ENCODE measurements at places on chromosomes 4 and X.

GRCh38 chr4:7821245-7822136 is 118.2 kb downstream of the AFAP1 start:
- ATAC-seq, result no peak

DNA sequence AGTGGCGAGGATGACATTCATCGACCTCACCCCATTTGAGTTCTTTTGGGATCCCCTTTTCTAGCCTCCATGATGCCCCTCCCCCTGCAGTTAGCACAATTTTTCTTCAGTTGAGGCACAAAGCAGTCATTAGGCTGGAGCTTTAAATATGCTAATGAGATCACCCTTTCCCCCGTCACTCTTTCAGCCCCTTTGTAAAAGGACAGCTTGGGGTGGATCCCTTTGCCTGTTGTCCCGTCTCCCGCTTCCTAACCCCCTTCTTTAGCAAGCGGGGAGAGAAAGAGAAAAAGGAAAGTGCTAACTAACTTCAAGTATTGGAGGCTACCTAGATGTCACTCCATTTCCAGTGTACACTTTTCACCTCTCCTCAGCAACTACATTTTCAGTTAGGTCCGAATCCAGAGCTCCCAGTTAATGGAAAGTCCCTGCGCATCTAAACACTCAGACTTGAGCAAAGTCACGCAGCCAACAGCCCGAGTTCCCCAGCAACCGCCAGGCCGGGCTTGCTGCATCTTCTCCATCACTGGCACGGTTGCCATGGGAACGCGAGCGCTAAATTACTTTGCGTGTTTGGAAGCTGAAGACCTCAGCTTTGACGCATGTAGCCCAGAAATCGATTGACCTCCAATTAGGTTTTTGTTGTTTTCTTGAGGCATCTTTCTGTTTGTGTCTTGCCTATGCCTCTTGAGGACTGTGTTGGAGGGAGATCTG is 76.8 kb downstream of the RTL5 start:
- ATAC-seq, result no peak

DNA sequence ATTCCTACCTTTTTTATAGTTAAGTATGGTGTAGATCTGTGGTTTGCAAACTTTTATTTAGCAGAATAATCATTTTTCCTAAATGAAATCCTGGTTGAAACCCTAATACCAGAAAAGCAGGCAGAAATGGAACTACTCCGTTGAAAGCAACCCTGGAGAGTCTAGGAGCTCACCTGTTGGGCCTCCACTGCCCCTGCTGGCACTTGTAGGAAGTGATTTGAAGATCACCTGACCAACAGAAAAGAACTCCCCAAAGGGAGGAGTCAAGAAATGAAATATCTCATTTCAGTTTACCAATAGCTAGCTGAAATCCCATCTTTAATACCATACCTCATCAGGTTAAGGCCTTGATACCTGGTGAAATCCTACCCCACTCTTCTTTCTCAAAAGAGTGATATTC is 277.1 kb downstream of the KLHL13 start:
- ATAC-seq, result no peak

DNA sequence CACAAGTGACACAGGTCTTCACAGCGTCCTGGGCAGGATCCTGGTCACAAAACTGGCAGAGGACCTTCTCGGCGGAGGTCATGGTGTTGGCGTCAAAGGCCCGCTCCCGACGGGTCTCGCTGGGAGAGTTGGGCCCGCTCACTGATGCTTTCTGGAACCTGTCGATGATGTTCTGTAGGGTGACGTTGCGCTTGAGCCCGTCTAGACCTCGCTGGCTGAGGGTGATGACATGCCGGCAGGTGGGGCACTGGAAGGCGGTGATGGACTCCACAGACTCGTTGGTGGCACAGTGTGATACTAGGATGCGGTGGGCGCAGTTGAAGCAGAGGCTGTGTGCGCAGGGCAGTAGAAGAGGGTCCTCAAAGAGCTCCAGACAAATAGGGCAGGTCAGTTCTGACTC is 53.2 kb downstream of the MID1 start:
- no peak for ATAC-seq

GRCh38 chr4:159382856-159383561 is 280.1 kb downstream of the RAPGEF2 start:
- ATAC-seq, result no peak

DNA sequence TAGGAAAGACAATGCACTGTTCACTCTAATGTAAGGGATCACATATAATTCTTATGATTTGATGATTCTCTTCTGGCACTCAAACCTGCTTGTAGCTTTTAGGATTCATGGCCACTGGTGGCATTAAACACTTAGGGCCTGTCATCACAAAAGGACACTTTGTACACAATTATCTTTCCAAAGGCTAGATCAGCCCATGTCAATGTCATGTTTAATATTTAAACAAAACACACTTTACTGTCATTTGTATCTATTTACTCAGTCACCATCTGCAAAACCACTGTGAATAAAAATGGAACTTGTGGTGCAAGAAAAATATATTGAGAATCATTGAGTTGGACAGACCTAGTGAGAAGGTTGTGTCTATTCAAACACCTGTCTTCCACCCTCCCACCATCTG is 83.6 kb upstream of the TTC29 start:
- ATAC-seq, result no peak

DNA sequence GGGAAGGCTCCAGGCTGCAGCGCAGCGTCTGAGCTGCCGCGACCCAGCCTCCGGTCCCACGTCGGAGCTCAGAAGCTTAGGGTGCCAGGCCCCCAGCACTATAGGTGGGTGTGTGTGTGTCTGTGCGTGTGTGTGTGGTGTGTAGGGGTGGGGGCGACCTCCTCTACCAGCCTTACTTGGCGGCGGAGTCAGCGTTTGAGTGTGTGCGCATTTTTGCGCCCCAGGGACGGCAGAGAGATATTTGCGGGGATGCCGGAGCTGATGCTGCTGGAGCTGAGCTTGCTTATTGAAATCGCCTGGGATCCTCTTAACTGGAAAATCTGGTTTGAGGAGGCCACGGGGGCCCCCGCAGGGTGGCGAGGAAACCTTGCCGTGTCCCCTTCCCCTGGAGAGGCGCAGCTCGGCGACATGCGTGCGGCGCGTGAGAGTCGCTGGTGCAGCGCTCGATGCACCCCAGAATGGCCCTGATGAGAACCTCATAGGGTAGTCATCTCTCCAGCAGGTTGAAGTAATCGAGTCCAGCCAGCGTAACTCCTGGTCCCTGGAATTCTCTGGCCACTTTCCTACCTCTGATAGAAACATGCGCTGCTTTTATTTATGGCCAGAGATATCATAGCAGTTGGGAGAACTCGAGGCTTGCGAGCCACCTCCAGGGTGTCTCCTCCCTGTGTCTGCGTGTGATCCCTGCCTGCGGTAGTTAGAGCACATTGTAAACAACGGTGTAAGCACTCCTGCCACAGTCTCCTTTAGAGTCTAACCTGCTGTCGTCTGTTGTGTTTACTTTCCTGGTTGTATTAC is 2.7 kb downstream of the ADGRL3 start:
- ATAC-seq, result no peak

- ATAC-seq, result no peak
Observed at GRCh38 chr4:53478671-53479456, 101.4 kb downstream of the FIP1L1 start.

GRCh38 chr4:127829014-127829413 is 46.9 kb downstream of the HSPA4L start:
- ATAC-seq, result peak; percentile 80

DNA sequence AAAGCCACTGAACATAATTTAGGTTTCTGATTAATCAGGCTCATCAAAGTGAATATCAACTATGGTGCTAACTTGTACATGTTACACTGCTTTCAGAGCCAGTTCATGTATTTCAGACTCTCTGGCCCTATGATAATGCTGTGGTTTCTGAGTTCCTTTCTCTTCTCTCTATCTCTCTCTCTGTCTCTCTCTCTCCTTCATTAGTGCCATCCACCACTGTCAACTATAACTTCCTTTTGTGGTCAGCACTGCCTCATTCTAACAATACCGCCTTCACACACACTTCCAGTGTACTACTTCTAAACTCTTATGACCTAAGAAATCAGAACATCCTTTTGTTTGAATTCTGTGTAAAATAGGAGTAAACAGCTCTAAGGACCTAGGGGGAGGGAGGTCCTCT is 907.1 kb downstream of the RPA4 start:
- ATAC-seq, result no peak

- ATAC-seq, result no peak
Observed at GRCh38 chr4:3525532-3526430, 6.4 kb downstream of the LRPAP1 start.

DNA sequence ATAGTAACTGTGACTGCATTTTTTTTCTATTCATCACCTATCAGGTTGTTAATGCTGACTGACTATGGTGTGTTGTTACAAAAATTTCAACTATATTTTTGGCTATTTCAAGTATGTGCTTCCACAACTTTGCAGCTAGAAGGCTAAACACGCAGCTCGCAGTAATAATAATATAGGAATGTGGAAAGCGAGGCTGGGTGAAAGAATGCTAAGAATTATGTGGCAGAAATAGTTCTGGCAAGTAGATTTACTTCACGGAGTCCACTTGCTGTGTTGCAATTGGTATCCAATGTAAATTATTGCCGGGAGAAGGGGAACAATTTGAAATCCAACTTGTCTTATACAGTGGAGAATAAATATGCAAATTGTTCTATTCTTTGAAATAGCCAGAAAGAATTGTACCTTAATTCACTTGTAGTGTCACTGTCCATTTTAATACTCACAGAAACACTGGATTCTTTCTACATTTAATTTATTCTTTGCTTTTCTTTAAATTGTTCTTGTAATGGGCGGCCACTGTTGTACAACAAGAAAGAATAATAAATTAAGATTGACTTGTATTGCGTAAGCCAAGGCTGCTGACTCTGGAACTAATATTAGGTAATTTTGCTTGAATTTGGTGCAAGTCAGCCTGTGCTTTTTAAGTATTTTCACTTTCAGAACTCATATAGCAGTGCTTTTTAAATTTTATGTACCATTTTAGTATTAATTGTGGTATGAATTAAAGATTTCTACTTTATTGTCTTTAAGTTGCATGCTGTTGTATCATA is 154.9 kb downstream of the FRMPD4 start:
- ATAC-seq, result no peak

GRCh38 chrX:24842486-24842885 is 148.8 kb downstream of the POLA1 start:
- no peak for ATAC-seq

GRCh38 chr4:163269166-163269565 is 63.2 kb downstream of the NPY1R start:
- ATAC-seq, result no peak

DNA sequence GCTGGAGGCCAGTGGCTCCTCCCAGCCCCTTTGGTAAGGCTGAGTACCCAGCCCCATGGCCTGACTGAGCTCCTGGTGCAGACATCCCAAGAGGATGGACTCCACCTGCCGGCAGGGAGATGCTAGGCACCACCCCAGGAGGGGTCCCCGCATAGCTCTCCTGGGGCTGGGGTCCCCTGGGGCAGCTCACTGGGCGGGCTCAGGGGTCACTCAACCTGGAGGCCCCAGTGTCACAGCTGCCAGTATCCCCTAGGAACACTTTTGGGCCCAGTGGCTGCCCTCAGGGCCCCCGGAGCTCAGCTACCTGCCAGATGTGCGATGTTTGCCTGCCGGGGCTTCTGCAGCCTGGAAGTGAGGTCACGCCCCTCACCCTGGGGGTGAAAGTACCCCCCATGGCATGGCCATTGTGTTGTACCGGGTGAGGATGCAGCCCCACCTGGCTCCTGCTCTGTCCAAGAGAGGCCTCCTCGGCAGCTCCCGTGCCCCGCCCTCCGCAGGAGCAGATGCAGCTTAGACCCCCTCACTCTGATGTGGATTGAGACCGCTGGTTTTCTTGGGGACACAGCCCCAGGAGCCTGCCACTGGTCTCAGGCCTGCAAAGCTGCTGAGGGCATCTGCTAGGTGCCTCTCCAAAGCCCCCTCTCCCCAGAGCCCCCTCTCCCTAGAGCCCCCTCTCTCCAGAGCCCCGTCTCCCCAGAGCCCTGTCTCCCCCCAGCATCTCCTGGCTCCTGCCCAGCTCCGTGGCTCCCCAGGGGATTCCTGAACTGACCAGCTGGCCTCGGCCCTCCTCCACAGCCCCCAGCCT is 6.7 kb upstream of the HGFAC start:
- ATAC-seq, result no peak

DNA sequence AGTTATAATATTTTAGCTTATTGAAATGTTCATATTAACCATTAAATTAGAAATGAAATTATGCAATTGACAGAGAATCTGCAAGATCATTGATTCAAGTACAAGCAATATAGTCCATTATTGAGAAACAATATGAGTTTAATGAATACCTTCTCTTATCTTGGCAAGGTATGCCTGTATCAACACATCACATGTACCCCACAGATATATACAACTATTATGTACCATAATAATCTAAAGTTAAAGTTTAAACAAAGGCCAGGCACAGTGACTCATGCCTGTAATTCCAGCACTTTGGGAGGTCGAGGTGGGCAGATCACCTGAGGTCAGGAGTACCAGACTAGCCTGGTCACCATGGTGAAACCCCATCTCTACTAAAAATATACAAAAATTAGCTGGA is 514.7 kb downstream of the PCDH7 start:
- no peak for ATAC-seq

DNA sequence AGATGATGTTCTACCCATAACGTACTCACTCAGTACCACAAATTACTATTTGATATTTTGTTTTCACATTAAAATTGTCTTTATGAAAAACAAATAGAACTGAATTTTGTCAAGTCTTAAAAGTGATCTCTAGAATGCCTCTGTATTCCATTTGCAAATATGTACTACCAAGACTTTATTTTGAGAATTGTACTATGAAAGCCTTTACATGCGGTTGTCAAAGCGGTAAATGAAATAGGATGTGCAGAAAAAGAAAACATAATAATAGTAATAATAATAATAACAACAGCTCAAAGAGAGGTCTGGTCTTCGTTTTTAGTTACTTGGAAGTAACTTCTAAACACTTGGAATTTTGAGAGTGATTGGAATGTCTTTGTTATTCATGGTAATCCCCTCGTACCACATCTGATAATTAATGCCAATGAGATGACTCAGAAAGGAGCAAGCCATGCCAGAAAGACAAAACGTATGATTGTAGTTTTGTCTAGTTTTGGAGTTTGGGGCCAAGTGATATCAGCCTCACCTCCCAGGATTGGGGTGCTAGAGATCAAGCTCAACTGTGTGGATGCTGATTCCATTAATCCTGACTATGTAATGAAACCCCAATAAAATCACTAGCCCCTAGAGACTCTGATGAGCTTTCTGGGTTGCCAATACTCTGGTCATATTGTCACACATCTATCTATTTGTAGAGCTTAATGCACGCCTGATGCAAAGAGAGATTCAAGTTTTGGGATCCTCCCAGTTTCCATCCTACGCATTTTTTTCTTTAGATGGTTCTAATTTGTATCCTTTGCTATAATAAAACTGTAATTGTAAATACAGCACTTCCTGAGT is 20.2 kb upstream of the CTSO start:
- ATAC-seq, result no peak

DNA sequence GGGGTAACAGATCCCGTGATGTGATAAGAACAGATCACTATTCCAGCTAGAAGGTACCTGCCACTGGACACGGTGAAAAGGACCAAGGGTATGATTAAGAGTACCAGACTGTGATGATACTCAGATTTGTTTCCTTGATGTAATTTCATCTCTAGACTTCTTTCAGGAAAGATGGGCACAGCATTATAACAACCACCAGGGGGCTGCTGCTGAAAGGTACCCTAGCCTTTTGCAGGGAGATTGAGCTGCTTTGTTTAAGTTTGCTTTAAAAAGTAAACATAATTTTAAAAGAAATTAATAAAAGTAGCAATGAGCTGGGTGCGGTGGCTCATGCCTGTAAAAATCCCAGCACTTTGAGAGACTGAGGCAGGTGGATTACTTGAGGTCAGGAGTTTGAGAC is 145.4 kb downstream of the EMCN start:
- no peak for ATAC-seq

- no peak for ATAC-seq
Observed at GRCh38 chrX:135463937-135464336, 42.2 kb downstream of the SMIM10L2A start.

- ATAC-seq, result peak; percentile 15
Observed at GRCh38 chr4:189828081-189828697, 112.5 kb upstream of the FRG1 start.
